NCI-H1694 treated with DMSO at 0.1 percent for 48 hours (cell line): ENCODE measurements at places on chromosomes 13 and 19.

DNA sequence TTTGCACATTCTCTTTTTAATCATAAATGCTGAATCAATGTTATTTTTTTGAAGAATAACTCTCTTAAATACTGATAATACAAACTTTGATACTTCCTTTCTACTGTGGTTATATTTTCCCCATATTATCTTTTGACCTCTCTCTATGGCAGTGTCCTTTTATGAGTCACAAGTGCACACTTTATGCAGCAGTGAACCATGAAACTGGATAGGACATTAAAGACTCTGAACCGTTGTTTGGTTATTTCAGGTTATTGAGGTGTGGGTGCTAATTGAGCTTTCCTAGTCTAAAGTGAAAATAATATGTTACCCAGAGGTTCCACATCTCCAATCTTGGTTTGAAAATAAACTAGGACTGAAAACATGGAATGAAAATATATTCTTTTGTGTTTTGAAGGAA is 71.4 kb downstream of the DGKH start:
- DNase-seq = no peak

DNA sequence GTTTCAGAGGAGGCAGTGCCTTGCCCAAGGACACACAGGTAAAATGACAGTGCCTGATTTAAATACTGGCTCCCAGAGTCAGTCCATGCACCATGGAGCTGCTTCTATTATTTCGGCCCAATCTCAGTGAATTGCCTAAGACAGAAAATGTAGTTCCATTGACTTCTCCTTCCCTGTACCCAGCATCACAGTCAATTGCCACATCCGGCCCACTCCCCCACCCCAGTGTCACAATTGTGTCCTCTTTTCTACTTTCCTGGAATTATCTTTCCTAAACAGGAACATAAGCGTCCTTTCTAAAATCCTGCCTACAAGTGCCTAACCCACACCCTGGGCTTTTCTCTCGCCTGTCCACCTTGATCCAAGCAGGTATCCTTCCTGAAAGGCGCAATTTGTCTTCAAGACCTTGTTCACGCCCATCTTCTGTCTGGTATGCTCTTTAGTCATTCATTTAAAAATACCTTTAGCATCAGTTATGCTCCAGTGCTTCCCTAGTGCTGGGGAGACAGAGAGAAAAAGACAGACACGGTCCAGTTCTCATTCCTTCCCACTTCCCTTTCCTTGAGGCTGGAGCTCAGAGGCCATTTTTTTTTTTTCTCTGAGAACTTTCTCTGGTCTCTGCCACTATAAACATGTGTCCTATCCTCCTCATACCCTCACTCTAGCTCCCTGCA is 411.4 kb downstream of the LIG4 start:
- DNase-seq = no peak

GRCh38 chr19:38977445-38978325 is 2.1 kb upstream of the FBXO17 start:
- DNase-seq = no peak

GRCh38 chr13:21625366-21625765 is 21.4 kb upstream of the MICU2 start:
- DNase-seq = peak; percentile 58

DNA sequence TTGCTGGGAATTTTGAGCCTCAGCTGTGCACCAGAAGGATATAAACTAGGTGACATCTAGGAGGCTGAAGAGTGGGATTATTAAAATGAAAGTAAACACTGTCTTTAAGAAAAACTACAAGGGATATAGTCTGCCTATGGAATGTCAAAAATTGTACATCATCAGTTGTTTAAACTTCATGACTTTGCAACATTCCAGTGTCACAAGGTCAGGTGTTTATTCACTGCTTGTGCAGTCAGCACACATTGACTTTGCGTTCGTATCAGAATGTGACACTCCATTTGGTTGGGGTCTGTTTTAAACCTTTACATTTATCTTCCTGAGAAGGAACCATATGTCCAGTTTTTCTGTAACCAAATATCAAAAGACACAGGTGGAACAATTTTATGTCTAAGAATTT is 85.6 kb downstream of the KL start:
- DNase-seq = no peak

- no peak for DNase-seq
Observed at GRCh38 chr19:58338825-58339558, 12.2 kb downstream of the ZSCAN22 start.

DNA sequence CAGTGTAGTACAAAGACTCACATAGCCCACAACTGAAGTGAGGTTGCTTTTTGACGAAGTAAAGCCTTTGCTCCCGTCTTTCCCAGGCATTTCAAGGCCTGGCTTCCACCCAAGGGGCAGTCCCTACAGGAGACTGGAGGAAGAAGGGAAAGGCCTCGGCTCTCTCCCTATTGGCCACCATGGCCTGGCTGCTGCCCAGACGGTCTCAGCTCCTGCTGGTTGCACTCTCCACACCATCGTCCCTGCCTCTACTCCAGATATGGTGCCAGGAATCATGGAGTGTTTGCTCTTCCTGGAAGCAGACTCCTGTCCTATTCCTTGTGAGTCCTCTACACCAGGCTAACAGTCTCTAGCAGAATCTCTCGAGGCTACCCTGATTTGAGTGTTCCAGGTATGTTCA is 124.1 kb upstream of the UQCRFS1 start:
- no peak for DNase-seq

DNA sequence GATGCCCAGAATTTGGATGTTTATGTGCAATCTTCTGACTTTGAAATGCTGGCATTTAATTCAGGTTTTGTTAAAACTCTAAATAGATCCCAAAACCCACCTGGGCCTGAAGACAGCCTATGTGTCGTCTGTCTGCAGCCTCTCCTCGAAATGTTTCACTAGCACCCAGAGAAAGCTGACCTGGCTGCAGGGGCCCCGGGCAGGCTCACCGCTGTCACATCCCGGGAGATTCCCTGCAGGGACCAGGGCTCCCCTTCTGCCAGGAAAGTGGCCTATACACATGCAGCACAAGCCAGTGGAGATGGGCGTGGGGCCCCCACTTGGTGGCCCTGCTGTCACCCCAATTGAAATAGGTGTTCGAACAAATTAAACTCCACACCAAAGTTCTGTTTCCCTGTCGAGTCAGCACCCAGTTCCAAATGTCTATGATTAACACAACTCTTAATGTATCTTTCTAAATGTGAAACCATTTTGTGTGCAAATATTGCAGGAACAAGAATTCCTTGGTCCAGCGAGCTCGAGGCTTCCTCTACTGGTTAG is 145.8 kb upstream of the ZNF507 start:
- DNase-seq = no peak

GRCh38 chr13:43935878-43936277 is 56.2 kb downstream of the LACC1 start:
- no peak for DNase-seq

DNA sequence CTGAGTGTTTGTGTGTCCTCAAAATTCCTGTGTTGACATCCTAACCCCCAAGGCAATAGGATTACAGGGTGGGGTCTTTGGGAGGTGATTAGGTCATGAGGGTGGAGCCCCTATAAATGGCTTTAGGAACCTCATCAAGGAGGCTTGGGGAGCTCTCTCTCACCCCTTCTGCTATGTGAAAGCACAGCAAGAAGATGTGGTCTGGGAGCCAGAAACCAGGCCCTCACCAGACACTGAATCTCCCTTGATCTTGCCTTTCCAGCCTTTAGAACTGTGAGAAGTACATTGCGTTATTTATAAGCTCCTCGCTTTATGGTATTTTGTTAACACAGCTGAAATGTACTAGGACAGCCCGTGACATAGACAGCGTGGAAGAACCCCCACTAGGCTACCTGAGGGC is 712.0 kb upstream of the SGCG start:
- DNase-seq = no peak

DNA sequence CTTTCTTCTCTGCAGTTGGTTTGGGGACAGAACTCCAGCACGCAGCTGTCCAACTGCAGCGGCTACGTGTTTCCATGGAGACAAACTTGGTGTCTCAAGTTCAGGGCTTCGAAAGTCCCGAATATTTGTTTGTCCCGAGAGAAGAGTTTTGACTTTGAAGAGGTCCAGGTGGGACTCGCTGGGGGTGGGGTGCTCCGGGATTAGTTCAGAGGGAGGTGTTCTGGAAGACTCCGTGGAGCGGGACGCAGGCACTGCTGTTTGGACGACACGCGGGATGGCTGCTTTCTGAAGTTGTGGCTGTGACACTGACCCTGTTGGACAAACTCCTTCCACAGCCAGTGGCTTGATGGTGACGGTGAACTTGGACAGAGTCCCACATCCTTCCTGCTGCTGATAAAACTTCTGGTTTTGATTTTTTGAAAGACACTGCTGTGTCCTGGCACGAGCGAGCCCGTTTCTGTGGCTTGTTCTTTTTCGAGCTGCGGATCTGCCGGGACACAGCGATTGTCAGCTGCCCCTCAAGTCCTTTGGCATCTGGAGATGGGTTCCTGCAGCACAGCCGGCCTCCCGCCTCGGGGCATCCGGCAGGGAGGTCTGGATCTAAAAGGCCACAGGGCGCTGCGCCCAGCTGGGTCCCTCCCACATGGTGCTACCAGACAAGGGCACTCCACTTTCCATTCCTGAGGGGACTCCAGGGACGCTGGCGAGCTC is 15.9 kb upstream of the RANBP3 start:
- no peak for DNase-seq

DNA sequence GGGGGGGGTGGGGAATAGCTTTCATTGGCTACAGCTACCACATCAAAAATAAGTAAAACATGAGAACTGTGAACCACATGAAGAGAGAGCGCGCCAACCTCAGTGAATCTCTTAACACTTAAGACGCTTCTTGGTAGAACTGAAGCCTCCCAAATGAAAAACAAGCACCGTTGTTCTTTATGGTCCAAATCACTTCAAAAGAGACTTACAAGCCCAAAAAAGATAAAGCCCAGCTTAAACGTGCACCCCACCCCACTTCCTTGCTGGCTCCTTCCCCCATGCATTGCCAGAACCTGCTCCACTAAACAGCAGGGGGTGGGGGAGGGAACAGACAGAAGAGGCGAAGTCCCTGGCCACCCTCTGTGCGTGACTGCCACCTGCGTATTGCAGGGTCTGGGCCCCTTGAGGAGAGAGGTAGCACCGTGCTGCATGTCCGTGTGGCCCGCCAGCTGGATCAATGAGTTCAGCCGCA is 479.1 kb downstream of the FOXO1 start:
- no peak for DNase-seq

- DNase-seq = no peak
Observed at GRCh38 chr13:111050539-111050879, 64.6 kb upstream of the ARHGEF7 start.

DNA sequence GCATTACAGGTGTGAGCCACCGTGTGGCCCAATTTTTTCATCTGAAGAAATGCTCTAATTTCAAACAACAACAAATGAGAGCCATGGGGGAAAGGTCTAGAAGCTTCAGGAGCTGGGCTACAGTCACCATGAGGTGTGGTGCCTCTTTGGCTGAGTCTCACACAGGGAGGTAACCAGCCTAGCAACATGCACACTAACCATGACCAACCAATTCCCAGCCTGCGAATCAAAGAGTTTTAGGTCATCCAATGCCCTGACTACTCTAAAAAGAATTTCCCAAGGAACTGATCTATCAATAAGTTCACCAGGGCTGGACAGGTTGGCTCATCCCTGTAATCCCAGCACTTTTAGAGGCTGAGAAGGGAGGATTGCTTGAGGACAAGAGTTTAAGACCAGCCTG is 29.9 kb downstream of the PBX4 start:
- no peak for DNase-seq

DNA sequence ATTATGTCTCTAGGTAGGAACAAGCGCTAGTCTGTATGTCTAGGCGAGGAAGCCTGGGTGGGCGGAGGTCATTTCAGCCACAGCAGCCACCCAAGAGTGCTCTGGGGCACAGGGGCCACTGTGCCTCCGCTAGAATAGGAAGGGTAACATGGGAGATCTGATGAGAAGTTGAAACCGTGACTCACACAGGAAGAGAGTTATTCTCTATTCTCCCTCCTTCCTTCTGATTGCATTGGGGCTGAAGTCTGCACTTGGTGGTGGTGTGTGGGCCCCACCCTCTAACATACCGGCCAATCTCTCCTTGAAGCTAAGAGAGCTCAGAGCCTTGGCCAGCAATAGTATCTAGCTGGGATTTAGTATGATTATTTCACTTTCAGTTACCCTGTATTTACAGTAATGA is 20.3 kb upstream of the GGACT start:
- DNase-seq = no peak

DNA sequence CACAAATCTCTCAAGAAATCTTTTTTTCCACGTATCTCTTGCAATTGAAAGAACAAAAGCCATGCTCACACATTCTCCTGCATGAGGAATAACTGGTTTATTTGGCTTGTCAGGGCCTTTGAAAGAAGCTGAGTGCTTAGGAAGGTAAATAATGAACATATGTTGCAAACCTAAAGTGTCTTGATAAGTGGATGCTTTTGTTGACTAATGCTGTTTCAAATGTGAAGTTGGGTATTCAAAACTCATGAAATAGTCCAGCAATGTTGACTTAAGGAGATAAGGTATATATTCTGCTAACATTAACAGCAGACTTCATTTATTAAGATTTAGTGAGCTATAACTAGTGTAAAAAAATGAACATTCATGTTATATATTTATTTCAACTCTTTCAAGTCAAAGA is 1792.7 kb upstream of the MIR17HG start:
- no peak for DNase-seq

DNA sequence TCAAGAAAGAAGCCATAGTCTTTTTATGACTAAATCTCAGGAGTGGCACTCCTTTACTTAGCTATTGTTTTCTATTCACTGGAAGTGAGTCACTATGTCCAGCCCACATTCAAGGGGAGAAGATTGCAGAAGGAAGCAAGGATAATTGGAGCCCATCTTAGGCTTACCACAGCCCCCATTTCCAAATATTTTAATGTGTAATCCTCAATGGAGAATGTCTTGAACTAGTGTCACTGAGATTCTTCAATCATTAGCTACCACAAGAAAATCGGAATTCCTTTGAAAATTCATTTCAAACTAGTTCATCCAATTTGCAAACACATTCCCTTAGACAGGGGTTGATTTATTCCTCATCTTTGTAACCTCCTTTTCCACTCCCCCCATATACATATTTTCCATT is 84.7 kb downstream of the DLEU7 start:
- no peak for DNase-seq

GRCh38 chr19:14775869-14776586 is 2.3 kb downstream of the ADGRE2 start:
- no peak for DNase-seq

GRCh38 chr19:489418-490196 is 6.7 kb upstream of the MADCAM1 start:
- no peak for DNase-seq

- DNase-seq = no peak
Observed at GRCh38 chr19:48490981-48491792, 20.4 kb downstream of the LMTK3 start.

- DNase-seq = no peak
Observed at GRCh38 chr19:19347401-19348110, 26.9 kb downstream of the MAU2 start.

DNA sequence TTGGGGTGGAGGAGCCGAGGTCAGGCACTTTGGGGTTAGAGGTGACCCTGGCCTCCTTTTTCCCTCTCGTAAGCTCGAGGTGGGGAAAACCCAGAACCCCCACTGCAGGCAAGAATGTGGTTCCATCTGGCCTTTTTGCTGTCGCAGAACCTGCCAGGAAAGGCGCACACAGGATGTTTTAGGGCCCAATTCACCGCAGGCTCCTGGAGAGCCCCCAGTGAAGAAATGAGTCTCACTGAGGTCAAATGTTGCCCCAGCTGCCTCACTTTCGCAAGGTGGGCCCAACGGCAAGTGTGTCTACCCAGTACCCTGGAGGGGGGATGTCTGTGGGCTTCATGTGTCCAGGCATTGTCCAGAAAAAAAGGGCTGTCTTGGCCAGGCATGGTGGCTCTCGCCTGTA is 61.8 kb downstream of the PEX11G start:
- DNase-seq = no peak

GRCh38 chr19:35264268-35265125 is 4.3 kb upstream of the USF2 start:
- DNase-seq = no peak
